Lung (tissue), 17 donors: ENCODE measurements at places on chromosomes 4 and X. TPM values are rescaled to one million over a fixed set of nuclear protein-coding genes. Genes with fewer than 3 reads are reported as not detected.

The PPBP gene
- total RNA-seq = 2.5 TPM

GRCh38 chrX:69182818-69183380 is 17.6 kb upstream of the PJA1 start:
- no peaks in the 10 kb centered on the region for H3K4me1 ChIP-seq
- H3K27ac ChIP-seq = no peak overlapping the region
- DNase-seq = no peak
- no peaks in the 10 kb centered on the region for H3K27me3 ChIP-seq

The VSIG4 gene
- total RNA-seq = 13.7 TPM

- H3K27me3 ChIP-seq = no peaks in the 10 kb centered on the region
- peak overlapping the region; percentile 25 for H3K27ac ChIP-seq
- no peaks in the 10 kb centered on the region for H3K4me1 ChIP-seq
- DNase-seq = no peak
Observed at GRCh38 chr4:123921339-123921738, 524.7 kb downstream of the SPRY1 start.

DNA sequence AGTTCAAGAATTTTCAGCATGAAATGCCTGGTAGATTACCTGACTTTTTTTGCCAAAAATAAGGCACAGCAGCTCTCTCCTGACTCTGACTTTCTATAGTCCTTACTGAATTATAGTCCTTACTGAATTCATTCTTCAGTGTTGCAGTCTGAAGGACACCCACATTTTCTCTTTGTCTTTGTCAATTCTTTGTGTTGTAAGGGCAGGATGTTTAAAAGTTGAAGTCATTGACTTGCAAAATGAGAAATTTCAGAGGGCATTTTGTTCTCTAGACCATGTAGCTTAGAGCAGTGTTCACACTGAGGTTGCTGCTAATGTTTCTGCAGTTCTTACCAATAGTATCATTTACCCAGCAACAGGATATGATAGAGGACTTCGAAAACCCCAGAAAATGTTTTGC is 168.0 kb downstream of the SOWAHB start:
- H3K4me1 ChIP-seq = peaks cover 8% of the 10 kb centered on the region
- no peak overlapping the region for H3K27ac ChIP-seq
- H3K36me3 ChIP-seq = peaks cover 2% of the 10 kb centered on the region

The RHOH gene
- 8.3 TPM for total RNA-seq

The HPGD gene
- 48.4 TPM for total RNA-seq

- no peaks in the 10 kb centered on the region for H3K4me1 ChIP-seq
- H3K36me3 ChIP-seq = no peaks in the 10 kb centered on the region
- no peaks in the 10 kb centered on the region for H3K27me3 ChIP-seq
- no peak for DNase-seq
- no peak overlapping the region for H3K4me3 ChIP-seq
Observed at GRCh38 chrX:141879616-141880015, 24.1 kb upstream of the MAGEC1 start.

The FGFR3 gene
- total RNA-seq = 24.8 TPM

The NKRF gene
- total RNA-seq = 9.6 TPM

GRCh38 chr4:167100120-167100519 is 134.2 kb downstream of the SPOCK3 start:
- no peaks in the 10 kb centered on the region for H3K36me3 ChIP-seq
- H3K27me3 ChIP-seq = no peaks in the 10 kb centered on the region
- no peak overlapping the region for H3K4me3 ChIP-seq
- no peaks in the 10 kb centered on the region for H3K4me1 ChIP-seq

The GSX2 gene
- total RNA-seq = not detected

The SNCA gene
- total RNA-seq = 12.1 TPM

DNA sequence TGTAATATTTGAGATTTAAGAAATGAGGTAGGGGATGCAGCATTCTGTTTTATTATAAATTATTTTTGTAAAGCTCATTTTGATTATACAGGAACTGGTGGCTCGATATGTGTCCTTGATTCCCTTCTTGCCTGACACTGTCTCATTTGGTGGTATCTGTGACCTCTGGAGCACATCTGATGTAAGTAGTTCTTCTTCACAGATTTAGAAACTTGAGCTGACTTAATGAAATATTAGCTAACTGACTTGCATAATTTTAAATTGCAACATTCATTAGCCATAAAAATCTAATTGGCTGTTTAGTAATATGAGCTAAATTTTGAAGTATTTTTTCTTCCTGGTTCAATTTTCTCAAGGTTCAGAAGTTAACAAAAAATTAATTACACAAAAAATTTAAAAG is 69.1 kb downstream of the FBXL5 start:
- peaks cover 8% of the 10 kb centered on the region for H3K36me3 ChIP-seq
- DNase-seq = no peak
- H3K27ac ChIP-seq = no peak overlapping the region
- H3K27me3 ChIP-seq = no peaks in the 10 kb centered on the region
- H3K4me3 ChIP-seq = no peak overlapping the region

- H3K4me3 ChIP-seq = no peak overlapping the region
- H3K4me1 ChIP-seq = peaks cover 2% of the 10 kb centered on the region
- H3K36me3 ChIP-seq = no peaks in the 10 kb centered on the region
- no peak overlapping the region for H3K27ac ChIP-seq
- H3K27me3 ChIP-seq = no peaks in the 10 kb centered on the region
Observed at GRCh38 chr4:52991472-52991871, 129.4 kb downstream of the RASL11B start.

The GPM6B gene
- total RNA-seq = 18.0 TPM

GRCh38 chr4:163544407-163545038 is 50.0 kb downstream of the TMA16 start:
- H3K27ac ChIP-seq = no peak overlapping the region
- no peaks in the 10 kb centered on the region for H3K36me3 ChIP-seq
- no peaks in the 10 kb centered on the region for H3K4me1 ChIP-seq

GRCh38 chr4:98958065-98958464 is 29.1 kb upstream of the EIF4E start:
- H3K27me3 ChIP-seq = no peaks in the 10 kb centered on the region
- H3K4me3 ChIP-seq = no peak overlapping the region
- no peak overlapping the region for H3K27ac ChIP-seq
- no peak for DNase-seq

- H3K4me3 ChIP-seq = no peak overlapping the region
- H3K4me1 ChIP-seq = no peaks in the 10 kb centered on the region
- no peak for DNase-seq
- no peaks in the 10 kb centered on the region for H3K27me3 ChIP-seq
Observed at GRCh38 chr4:4770610-4771009, 88.9 kb upstream of the MSX1 start.

DNA sequence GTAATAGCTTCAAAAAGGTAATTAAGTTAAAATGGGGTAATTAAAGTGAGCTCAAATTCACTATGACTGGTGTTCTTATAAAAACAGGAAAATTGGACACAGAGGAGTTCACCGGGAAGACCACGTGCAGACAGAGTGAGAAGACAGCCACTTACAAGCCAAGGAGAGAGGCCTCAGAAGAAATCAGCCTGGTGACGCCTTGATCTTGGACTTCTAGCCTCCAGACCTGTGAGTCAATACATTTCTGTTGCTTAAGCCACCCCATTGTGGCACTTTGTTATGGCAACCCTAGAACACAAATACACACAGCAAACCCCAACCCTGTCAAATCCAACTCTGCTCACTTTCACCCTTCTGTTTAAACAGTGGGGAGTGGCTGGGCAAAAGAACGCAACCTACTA is 4.1 kb upstream of the CD38 start:
- no peak overlapping the region for H3K4me3 ChIP-seq
- DNase-seq = no peak
- H3K27ac ChIP-seq = no peak overlapping the region
- H3K4me1 ChIP-seq = no peaks in the 10 kb centered on the region
- H3K36me3 ChIP-seq = no peaks in the 10 kb centered on the region
- H3K27me3 ChIP-seq = no peaks in the 10 kb centered on the region

The MYOZ2 gene
- total RNA-seq = 0.63 TPM

GRCh38 chrX:153818571-153819383 is 11.6 kb downstream of the PDZD4 start:
- no peak overlapping the region for H3K27ac ChIP-seq
- H3K4me1 ChIP-seq = peaks cover 4% of the 10 kb centered on the region
- no peak overlapping the region for H3K4me3 ChIP-seq
- no peaks in the 10 kb centered on the region for H3K27me3 ChIP-seq
- no peaks in the 10 kb centered on the region for H3K36me3 ChIP-seq
- peak; percentile 68 for DNase-seq

The PAGE5 gene
- total RNA-seq = not detected

DNA sequence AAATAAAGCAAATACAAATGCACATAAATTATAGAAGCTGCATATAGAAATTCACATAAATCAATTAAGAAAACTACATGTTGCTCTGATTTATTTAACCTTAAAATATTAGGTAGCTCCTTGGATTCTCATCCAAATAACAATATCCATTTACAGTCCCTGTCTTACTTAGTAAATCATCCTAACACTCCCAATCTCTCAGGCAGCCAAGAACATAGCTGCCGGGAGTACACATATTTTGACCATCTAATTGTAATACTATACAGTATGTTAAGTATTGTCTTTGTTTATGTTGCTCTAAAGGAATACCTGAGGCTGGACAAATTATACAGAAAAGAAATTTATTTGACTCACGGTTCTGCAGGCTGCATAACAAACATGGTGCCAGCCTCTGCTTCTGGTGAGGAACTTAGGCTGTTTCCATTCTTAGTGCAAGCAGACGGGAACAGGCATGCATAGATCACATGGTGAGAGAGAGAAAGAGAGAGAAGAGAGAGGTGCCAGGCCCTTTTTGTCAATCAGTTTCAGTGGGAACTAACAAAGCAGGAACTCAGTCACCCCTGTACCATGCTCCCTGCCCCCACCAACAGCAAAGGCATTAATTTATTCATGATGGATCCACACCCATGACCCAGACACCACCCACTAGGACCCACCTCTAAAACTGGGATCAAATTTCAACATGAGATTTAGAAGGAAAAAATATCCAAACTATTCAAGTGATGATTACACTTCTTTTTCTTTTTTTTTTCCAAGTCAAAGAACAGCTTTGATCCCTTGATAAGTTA is 614.8 kb upstream of the TECRL start:
- H3K4me3 ChIP-seq = no peak overlapping the region
- no peak overlapping the region for H3K27ac ChIP-seq
- no peaks in the 10 kb centered on the region for H3K36me3 ChIP-seq
- no peaks in the 10 kb centered on the region for H3K4me1 ChIP-seq
- no peak for DNase-seq

DNA sequence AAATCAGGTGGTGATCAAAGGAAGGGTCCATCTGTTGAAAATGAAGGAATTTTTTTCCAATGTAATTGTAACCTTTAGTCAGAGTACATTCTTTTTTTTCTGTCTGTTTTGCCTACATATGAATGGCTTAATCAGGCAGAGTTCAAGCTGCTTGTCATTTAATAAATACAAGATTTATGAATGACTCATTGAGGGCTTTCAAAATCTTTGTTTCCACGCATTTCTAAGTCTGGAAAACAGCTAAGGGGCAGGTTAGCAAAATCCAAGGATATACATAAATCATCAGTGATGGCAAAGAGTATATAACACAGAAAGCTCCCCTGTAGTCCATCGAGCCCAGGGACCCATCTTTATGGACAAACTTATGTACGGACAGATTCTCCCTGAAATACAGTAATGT is 1.8 kb downstream of the CA5B start:
- H3K27ac ChIP-seq = no peak overlapping the region
- H3K4me3 ChIP-seq = no peak overlapping the region
- peaks cover 45% of the 10 kb centered on the region for H3K27me3 ChIP-seq
- DNase-seq = no peak
- peaks cover 3% of the 10 kb centered on the region for H3K36me3 ChIP-seq
- peaks cover 3% of the 10 kb centered on the region for H3K4me1 ChIP-seq

- no peaks in the 10 kb centered on the region for H3K27me3 ChIP-seq
- H3K4me1 ChIP-seq = no peaks in the 10 kb centered on the region
- H3K27ac ChIP-seq = no peak overlapping the region
- no peak for DNase-seq
- no peaks in the 10 kb centered on the region for H3K36me3 ChIP-seq
Observed at GRCh38 chr4:2324891-2325290, 63.0 kb upstream of the MXD4 start.

- H3K27me3 ChIP-seq = no peaks in the 10 kb centered on the region
- H3K27ac ChIP-seq = no peak overlapping the region
- DNase-seq = peak; percentile 56
- H3K36me3 ChIP-seq = no peaks in the 10 kb centered on the region
- peaks cover 10% of the 10 kb centered on the region for H3K4me1 ChIP-seq
Observed at GRCh38 chr4:16532240-16532970, 306.1 kb upstream of the TAPT1 start.

DNA sequence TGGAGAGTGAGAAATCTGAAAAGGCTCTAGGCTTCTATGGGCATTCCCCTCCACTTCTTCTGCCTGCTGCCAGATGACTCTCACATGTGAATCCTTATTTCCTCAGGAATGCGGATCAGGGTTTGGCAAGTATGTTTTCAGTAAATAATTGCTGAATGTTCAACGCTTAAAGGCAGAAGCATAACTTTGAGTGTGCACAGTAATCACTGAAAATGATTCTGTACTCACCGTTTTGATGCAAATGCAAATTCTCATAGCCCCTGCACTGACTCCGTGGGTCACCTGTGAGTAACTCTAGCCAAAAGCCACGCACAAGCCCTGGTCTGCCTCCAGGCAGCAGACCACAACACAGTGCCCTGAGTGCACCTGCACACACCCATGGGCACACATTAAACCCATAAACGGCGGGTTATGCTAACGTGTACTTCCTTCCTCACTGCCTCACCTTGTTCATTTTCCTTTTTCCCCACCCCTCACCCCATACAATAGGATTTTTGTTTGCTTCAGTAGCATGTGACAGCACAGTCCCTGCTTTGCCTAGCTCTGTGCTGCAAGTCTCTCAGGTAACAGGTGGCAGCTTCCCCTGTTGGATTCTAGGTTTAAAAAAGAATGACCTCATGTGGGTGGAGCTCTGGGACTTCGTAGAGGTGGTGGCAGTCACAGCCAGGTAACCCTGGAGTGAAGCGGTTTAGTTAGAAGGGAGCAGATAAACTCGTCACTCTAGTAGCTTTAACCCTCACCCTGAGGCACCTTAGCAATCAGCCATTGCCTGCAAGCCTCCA is at the start of gene ARHGEF38:
ARHGEF38 (plus strand) TSS at position 656 of the 782 bp plus-strand sequence. CDS start 146 bp downstream, outside the sequence.
- H3K27ac ChIP-seq = peak within 1 kb of the TSS; percentile 88
- peak within 1 kb of the TSS; percentile 31 for H3K4me3 ChIP-seq
- H3K27me3 ChIP-seq = no peaks in the 10 kb centered on the region
- H3K36me3 ChIP-seq = no peaks in the 10 kb centered on the region
- peak; percentile 63 for DNase-seq

The PGK1 gene
- total RNA-seq = 351 TPM

DNA sequence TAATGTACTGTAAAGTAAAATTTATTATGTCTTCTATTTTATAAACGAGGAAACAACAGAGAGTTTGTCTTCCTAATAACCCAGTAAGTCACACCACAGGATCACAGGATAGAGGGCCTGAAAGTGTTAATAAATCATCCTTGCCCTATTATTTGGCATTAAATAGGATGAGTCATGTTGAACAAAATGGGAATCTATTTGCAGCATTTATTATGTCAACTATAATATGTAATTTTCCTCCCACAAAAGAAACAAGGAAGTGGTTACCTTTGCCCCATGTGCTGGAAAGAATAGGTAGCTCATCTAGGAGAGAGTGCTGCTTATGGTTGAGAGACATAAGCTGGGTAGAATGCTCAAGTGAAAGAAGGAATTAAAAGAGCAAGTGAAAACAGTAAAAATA is 237.6 kb upstream of the NDST3 start:
- H3K4me3 ChIP-seq = no peak overlapping the region
- H3K27me3 ChIP-seq = no peaks in the 10 kb centered on the region
- DNase-seq = no peak

The TSPAN7 gene
- 40.7 TPM for total RNA-seq

The ZDHHC15 gene
- 1.8 TPM for total RNA-seq

GRCh38 chrX:53715346-53715924 is 28.9 kb upstream of the HUWE1 start:
- H3K27me3 ChIP-seq = no peaks in the 10 kb centered on the region

The SETD7 gene
- 34.2 TPM for total RNA-seq

- DNase-seq = no peak
- no peak overlapping the region for H3K27ac ChIP-seq
- no peaks in the 10 kb centered on the region for H3K27me3 ChIP-seq
- no peaks in the 10 kb centered on the region for H3K36me3 ChIP-seq
- no peak overlapping the region for H3K4me3 ChIP-seq
Observed at GRCh38 chr4:181427076-181427475, 816.1 kb upstream of the TENM3 start.
